ENCODE measurements at places on chromosomes 7 and 10.

- DNase-seq, result no peak
These were observed 421.7 kb upstream of the CHRM2 start for GRCh38 chr7:136446751-136447150.

GRCh38 chr7:157555313-157555712 lies 218.5 kb downstream of the DNAJB6 start:
- DNase-seq, result no peak

DNA sequence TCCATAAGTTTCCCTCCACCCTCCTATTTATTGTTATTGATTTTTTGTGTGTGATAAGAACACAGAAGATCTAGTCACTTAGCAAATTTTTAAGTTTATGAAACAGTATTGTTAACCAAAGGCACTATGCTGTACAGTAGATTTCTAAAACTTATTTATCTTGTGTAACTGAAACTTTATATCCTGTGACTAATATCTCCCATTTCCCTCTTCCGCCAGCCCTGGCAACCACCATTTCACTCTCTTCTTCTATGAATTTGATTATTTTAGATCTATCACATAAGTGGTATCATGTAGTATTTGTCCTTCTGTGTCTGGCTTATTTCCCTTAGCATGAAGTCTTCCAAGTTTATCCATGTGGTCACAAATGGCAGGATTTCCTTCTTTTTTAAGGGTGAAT lies 144.3 kb upstream of the INHBA start:
- DNase-seq, result no peak

- DNase-seq, result no peak
These were observed 98.9 kb downstream of the MKX start for GRCh38 chr10:27646604-27647175.

DNA sequence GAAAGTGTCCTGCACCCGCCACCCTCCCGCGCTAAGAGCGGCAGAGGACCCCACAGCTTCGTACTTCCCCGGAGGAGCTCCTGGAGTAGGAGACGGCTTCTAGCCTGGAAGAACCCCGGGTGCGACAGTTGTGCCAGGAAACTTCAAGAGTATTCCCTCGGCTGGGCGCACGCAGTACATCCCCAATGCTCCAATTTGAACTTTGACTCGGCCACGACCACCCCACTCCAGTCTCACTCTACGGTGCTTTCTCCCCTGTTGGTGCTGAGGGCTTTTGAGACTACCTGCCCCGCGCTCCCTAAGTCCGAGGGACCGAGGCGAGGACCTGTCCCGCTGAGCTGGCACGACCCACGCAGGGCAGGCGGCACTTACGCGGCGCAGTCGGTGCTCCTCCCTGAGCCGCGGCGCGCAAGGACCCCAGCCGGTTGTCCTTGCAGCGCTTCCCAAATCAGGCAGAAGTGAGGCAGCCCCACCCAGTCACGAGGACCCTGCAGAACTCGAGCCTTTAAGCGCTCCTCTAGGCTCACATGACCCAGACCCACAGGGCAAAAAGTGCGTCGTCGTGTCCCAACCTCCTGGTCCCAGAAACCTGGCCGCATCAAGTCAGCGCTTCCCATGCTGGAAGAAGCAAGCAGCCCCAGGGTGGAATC lies at the start of gene CPVL:
Gene CPVL, minus strand, starts transcription at position 481 of the 650 bp plus-strand sequence. CDS start 25,476 bp downstream, outside the sequence.
- no peak for DNase-seq

GRCh38 chr10:79995979-79996634 lies 47.2 kb upstream of the SFTPD start:
- DNase-seq, result no peak

DNA sequence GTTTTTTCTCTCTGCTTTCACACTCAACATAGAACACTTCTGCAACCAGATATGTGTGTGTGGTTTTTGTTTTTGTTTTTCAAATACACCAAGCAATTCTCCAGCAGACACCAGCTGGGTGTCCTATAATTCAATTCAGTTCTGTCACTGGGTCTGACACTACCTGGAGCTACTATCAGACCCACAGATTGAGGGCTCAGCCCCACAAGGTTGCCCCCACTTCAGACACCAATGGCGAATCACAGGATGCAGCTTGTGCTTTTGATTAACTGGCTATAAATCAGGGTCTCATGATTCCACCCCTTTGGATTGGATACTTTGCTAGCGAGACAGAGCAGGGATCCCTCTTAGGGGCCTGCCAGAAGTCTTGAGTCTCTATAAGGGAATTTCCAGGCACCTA lies 462.2 kb upstream of the NRP1 start:
- no peak for DNase-seq

- no peak for DNase-seq
These were observed 36.2 kb upstream of the FOXL3 start for GRCh38 chr7:253581-254336.

DNA sequence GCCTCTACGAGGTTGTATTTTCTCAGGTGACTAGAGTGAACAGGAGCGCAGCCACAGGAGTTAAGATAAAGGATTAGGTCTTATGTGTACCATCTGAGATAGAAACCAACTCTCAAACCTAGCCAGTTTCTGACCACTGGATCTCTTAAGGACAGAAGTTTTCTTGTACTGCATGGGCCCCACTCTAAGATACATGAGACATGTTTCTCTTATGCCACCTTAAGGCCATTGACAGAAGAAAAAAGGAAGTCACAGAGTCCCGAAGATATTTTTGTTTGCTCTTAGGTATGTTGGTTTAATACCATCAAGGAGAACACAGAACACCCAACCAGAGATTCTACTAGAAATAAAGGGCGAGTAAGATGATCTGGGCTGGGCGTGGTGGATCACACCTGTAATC lies 335.8 kb downstream of the FRMD4A start:
- DNase-seq, result no peak

- no peak for DNase-seq
These were observed 147.3 kb upstream of the PDE1C start for GRCh38 chr7:32217341-32218153.

- no peak for DNase-seq
These were observed 36.6 kb downstream of the TCF7L2 start for GRCh38 chr10:112986544-112987190.

DNA sequence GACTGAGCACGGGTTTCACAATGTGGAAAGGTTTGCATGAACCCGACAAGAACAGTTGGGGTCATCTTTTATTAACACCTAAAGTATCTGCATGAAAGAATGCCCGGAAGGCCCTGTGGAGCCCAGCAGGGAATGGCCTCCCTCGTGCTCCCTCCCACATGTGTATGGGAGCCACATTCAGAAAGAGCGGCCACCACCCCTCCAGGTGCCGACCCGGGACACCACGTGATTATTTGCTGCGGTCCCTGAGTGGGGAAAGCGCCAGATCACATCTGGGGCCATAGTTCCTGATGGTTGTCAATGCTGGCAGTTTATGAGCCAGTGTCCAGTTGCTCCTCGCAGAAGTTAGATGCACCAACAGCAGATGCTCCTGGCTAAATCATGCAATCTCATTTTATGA lies 571.4 kb downstream of the TCERG1L start:
- no peak for DNase-seq

All from stimulated activated CD4-positive, alpha-beta T cell treated with anti-CD3 and anti-CD28 coated beads, Interleukin-15, amount 100 ng/mL, for 1 hour (primary cell).